ENCODE measurements at places on chromosomes 5 and 9. TPM values are rescaled to one million over a fixed set of nuclear protein-coding genes. Genes with fewer than 3 reads are reported as not detected.

The IFNA21 gene
- not detected for total RNA-seq

The FAM169A gene
- 14.0 TPM for total RNA-seq

The NEURL1B gene
- 4.6 TPM for total RNA-seq

The HTR4 gene
- total RNA-seq: not detected
